Glomerular endothelial cell (primary cell): ENCODE measurements at places on chromosomes 2 and 18.

DNA sequence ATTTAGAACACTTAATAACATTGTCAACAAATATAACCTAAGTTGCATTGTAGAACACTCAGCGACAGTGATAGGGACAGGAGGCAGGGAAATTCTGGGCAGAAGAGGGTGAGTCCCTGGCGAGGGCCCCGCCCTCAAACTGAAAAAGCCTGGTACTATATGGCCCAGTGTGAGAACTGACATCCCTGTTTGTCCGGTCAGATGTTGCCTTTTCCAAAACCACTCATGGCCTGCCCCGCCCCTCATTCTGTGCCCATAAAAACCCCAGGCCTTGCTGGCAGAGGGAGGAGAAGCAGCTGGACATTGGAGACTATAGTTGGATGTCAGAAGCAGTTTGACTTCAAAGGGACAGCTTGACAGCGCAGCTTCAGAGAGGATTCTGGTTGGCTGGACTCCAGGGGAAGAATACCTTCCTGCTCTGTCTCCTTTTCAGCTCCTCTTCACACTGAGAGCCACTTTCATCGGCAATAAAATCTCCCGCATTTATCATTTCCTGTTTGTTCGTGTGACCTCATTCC is 47.0 kb downstream of the FAM117B start:
- no peak for DNase-seq

GRCh38 chr2:11263177-11263576 is 81.3 kb downstream of the ROCK2 start:
- no peak for DNase-seq

GRCh38 chr18:79986726-79987125 is 1.6 kb downstream of the TXNL4A start:
- DNase-seq = no peak

DNA sequence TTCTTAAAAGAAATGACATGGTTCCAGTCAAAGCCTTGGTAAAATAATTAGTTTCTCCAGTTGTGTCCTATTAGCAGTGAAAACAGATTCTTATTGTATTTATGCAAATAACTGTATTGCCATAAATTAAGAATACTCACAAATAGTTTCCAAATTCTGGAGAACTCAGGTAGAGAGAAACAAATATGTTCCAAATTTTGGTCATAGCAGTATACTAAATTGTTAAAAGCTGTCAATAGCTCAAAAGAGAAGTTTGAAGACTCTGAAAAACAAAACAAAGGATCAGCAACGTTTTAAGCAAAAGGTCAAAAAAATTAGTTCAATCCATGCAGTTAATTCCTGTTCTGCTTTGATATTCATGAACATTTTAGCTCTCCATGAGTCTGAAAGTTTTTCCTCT is 25.5 kb downstream of the ELMOD3 start:
- DNase-seq = no peak

DNA sequence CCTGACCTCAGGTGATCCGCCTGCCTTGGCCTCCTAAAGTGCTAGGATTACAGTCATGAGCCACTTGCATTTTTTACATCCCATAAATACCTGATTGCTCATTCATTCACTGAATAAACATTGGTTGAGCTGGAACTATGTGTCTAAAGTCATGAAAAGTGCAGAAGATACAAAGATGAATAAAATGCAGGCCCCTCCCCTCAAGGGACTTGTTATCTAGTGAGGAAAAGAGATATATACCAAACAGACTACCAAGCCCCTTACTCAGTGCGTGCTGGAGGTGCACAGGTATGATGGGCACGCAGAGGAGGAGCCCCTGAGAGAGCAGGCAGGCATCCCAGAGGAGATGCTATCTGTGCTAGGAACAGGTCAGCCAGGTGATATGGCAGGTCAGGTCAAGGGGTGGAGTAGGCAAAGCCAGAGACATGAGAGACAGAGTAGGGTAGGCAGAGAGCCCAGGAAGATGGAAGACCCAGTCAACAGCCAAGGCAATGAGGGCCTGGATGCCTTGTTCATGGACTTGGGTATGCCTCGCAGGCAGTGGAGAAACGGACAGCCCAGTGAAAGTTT is 7.7 kb downstream of the FHL2 start:
- no peak for DNase-seq

- no peak for DNase-seq
These were observed 88.8 kb downstream of the KYNU start for GRCh38 chr2:142966284-142966683.

- DNase-seq = no peak
These were observed 137.0 kb downstream of the RND3 start for GRCh38 chr2:150350500-150350899.

- DNase-seq = no peak
These were observed 143.9 kb upstream of the CDH20 start for GRCh38 chr18:61189376-61189775.

GRCh38 chr2:34031097-34031496 is 432.0 kb upstream of the FAM98A start:
- DNase-seq = no peak

DNA sequence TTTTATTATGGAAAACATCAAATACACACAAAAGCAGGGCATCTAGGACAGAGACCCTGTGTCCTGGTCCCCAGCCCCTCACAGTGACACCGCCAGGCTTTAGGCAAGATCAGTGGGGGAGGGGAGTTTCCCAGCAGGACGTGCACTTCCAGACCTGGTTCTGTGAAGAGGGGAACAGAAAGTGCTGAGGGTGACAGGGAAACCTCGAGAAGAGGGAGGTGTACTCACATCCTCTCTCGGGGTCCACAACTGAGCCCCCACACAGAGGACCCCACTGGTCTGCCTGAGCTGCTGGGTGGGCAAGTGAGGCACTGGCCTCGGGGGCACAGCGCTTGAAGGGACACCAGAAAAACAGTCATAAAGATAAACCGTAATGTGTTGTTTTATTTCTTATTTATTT is 4.4 kb upstream of the GPR35 start:
- DNase-seq = no peak

DNA sequence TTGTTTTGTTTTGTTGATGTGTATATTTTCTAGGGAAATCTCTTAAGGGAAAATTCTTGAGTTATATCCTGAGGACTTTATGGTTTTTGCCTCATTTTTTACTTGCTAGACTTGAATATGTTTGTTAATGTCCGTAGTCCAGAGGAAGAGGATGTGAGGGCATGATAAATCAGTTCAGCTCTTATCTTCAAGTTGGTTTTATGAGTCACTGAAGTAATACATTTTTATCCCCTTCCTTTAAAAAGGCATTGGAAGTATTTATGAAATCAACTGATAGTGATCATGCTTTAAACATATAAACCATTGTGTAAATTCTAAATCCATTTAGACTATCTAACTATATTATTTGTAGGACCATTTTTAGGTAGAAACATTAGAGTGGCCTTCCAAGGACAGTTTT is 43.9 kb upstream of the CYBRD1 start:
- no peak for DNase-seq

DNA sequence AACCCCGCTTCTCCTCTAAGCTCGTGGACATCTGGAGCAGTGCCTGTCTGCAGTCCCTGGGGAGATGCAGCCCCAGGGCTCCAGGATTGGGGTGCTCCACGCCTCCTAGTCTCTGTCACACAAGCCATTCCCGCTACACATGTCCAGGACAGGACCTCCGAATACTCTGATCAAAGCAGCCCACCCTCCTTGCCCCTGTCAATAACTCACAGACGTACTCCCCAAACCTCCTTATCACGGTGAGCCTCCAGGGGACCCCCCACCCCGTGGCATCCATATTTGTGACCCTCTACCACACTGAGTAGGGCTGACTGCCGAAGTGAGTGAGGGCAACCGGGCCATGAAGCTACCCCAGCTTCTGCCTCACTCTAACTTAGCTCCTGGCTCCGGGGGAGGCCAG is 727.7 kb downstream of the GALR1 start:
- no peak for DNase-seq

- no peak for DNase-seq
These were observed 3.2 kb upstream of the FAM98A start for GRCh38 chr2:33602201-33602830.

- no peak for DNase-seq
These were observed 135.7 kb upstream of the TMEM200C start for GRCh38 chr18:6031002-6031401.

- DNase-seq = no peak
These were observed 31.4 kb upstream of the YPEL5 start for GRCh38 chr2:30115141-30115980.
